ENCODE measurements at places on chromosomes 2 and 18. TPM values are rescaled to one million over a fixed set of nuclear protein-coding genes. Genes with fewer than 3 reads are reported as not detected.

Gene ACMSD
- total RNA-seq: not detected

Gene LRRC30
- total RNA-seq: not detected

DNA sequence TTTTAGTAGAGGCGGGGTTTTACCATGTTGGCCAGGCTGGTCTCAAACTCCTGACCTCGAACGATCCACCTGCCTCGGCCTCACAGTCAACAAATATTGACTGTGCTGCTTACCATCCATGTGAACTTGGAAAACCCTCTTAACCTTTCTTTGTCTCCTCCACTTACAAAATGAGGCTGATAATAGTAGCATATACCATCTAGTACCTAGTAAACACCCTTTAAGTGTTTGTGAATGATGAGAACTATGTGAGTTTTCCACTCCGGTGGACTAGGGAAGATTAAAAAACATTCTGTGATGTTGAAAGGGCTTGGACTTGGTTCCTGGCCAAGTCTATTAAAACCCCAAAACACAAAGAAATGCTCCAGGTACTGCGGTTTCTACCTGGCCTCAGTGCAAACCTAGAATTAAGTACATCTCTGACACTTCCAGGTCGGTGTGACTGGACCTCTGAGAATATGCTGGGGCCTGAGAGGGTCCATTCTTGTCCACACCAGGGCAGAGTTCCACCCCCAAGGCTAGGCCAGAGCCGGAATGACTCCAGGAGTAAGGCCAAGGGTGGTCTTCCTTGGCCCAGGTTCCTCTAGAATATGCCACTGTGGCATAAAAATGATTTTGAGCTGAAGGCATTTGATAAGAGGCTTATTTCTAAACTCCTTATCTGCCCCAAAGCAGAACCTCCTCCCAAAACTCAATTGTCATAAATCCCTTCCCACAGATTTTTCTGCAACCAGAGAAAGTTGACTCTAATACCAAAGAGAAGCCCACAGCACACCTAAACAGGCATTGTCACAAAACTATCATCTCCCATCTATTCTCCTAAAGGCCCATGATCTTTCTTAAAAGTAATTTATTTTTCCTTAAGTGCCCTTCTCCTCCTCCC, 217.5 kb downstream of the TGIF1 start:
- DNase-seq: no peak

Gene TCF4
- total RNA-seq: 175 TPM
